ENCODE measurements at places on chromosomes 5 and 9.

DNA sequence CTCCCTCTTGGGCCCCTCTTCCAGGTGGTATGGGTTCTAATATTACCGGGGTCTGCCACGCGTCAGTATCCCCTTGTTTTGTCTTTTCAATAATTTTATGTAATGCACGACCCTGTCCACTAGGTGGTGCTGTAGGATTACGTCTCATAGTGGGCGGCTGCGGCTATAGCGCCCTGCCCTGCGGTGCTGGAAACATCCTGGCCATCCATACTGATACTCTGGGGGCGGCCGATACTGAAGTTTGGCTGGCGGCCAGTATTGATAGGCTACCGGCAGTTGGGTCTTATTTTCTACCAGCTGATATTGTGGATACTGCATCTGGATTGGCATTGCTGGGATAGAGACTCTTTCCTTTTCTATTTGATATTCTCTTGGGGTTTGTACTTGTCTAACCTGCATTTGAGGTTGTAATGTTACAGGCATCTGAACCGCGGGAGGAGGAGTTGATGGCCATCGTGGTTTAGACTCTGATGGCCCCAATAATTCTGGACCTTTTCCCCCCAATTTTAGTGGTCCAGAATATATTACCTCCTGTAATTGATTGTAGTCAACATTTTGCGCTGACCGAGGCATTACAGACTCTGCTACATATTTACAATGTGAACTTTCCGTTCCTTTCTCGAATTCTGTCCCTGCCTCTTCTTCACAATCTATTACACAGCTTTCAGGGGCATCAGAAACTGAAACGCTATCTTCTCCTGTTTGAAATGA, 3.3 kb upstream of the TMEM141 start:
- DNase-seq, result no peak

DNA sequence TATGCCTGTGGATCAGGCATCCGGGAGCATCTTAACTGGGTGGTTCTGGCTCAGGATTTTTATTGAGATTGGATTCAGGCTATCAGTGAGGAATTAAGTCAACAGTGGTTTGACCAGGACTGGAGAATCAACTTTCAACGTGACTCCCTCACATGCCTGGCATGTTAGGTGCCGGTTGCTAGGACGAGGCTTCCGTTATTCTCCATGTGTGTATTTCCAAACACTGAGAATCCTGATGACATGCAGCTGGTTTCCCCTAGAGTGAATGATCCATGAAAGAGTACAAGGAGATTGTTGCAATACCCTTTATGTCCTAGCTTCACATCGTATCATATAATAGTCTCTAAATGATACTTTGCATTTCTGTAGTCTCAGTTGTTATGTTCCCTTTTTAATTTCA, 529.2 kb downstream of the ANXA1 start:
- no peak for DNase-seq

GRCh38 chr9:128716581-128717254, 7.2 kb downstream of the ZDHHC12 start:
- no peak for DNase-seq

DNA sequence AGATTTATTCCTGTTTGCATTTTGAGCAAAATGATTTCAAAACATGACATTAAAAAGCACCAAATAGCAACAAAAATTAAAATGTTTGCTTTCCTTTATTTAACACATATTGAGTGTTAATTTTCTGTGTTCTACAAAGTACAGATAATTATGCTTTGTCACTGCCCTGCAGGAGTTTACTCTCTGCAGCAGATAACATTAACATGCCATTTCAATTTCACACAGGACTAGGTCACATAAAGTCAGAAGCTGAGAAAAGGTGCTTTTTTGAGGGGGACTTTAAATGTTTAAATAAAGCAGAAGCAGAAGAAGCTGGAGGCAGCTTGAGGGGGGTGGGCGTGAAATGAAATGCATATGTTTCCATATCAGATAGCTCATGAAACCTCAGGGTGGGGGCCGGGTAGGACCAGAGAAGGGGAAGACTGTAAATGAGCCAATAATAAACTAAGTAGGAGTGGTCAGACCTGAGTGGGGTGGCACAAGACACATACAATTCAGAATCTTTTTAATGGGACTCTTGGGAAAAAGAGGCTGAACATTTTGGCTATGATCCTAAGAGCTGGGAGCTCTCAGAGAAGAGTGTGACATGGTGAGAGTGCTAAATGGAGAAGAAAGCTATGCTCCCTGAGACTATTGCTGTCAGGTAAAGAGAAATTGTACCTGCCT, 387.5 kb downstream of the FAM170A start:
- DNase-seq, result no peak

DNA sequence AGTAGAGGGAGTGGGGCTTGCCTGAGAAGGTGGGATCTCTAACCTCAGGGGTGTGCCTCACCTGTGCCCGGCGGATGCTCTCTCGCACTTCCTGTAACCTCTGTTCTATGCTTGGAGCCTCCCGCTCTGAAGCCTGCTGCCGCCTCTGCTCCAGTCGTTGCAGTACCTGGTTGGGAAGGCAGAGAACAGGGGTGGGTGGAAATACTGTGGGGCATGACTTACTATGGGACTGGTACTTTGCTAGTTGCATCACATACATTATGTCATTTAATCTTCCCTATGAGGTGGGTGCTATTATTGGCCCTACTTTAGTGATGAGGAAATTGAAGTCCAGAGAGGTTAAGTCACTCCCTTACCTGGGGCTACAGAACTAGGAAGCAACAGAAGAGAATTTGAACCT, 5.2 kb downstream of the FCHSD1 start:
- DNase-seq, result no peak

DNA sequence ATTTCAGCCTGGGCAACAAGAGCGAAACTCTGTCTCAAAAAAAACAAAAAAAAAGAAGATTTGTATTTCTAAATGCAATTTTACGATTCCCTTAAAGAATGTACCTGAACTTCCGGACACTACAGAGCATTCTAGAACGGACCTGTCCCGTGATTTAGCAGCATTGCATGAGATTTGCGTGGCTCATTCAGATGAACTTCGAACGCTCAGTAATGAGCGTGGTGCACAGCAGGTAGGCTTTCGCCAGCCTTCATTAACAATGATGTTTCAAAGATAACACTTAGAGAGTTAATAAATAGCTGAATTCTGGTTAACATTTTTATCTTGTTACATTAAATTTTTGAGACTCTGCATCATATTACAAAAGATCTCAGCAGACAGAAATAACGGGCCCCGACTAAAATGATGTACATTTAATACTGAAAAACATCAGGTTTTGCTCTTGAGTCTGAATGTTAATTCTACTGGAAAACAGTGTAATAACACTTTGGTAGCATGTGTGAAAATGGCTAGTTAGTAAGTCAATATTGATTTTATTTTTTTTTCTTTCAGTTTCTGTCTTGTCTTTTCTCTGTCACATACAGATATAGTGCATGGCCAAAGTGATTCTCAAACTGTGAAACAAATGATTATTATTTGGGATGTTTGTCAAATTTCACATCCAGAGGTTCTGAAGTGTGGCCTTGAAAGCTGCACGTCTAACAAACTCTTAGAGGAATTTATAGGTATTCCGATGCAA, 23.3 kb downstream of the CCNH start:
- no peak for DNase-seq

- DNase-seq, result no peak
Measured at GRCh38 chr5:149757197-149757947, 27.3 kb downstream of the PPARGC1B start.

Measured in cortex of kidney (tissue), 1 donor.